ENCODE measurements at places on chromosomes 7 and 10.

GRCh38 chr10:122311716-122312115 is 40.6 kb downstream of the BTBD16 start:
- no peak for DNase-seq

- DNase-seq, result peak; percentile 68
These were observed at the start of gene ZC3HAV1L for GRCh38 chr7:139035586-139036353. Gene ZC3HAV1L (minus strand): TSS chr7:139036042. CDS start chr7:139036017, 25 bp downstream.

DNA sequence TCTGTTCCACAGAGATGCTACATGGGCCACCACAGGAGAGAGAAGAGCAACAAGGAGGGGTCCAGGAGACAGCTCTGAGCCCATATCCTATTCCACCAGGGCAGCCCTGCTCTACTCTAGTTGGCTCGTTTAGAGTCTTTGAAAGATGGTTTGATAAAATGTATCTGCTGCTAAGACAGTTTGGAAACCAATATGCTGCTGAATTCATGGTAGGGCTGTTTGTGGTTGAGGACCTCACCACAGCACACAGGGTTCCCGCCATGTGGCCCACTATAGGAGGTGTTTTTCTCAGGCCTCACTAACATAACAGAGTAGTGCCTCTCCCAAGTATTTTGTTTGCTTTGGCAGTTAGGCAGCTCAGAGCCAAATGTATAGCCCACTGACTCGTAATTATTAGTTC is 35.8 kb upstream of the ZC3HAV1L start:
- peak; percentile 54 for DNase-seq

GRCh38 chr10:69734797-69735468 is 66.8 kb upstream of the COL13A1 start:
- peak; percentile 35 for DNase-seq

- no peak for DNase-seq
These were observed 327.3 kb upstream of the NRP1 start for GRCh38 chr10:33661580-33662336.

DNA sequence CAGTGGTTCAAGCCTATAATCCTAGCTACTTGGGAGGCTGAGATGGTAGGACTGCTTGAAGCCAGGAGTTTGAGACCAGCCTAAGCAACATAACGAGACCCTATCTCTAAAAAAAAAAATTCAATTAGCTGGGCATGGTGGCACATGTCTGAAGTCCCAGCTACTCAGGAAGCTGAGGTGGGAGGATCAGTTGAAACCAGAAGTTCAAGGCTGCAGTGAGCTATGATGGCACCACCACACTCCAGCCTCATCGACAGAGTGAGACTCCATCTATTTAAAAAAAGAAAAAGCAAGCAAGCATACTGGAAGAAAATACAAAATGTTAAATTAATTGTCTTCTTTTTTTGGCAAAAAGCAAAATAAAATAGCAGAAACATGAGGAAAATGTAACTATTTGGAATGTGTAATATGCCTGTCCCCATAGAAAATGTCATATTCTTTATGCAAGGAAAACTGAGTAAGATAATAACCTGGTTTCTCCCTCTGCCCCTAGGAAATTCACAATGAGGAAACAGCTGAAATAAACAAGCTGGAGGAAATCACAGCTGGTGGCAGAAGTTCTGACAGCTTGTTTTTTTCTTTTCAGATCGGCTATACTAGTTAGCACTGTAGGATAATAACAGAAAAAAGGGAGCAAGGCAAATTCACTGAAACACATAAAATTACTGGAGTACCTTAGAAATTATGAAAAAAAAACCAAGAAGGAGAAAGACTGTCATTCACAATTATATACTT is 48.5 kb downstream of the HERPUD2 start:
- DNase-seq, result no peak

GRCh38 chr10:73838827-73839226 is 27.4 kb upstream of the NDST2 start:
- DNase-seq, result no peak
